Activated naive CD8-positive, alpha-beta T cell treated with anti-CD3 and anti-CD28 coated beads, Interleukin-2, amount 50 U/mL, for 24 hours (primary cell): ENCODE measurements at places on chromosomes 5 and 9.

DNA sequence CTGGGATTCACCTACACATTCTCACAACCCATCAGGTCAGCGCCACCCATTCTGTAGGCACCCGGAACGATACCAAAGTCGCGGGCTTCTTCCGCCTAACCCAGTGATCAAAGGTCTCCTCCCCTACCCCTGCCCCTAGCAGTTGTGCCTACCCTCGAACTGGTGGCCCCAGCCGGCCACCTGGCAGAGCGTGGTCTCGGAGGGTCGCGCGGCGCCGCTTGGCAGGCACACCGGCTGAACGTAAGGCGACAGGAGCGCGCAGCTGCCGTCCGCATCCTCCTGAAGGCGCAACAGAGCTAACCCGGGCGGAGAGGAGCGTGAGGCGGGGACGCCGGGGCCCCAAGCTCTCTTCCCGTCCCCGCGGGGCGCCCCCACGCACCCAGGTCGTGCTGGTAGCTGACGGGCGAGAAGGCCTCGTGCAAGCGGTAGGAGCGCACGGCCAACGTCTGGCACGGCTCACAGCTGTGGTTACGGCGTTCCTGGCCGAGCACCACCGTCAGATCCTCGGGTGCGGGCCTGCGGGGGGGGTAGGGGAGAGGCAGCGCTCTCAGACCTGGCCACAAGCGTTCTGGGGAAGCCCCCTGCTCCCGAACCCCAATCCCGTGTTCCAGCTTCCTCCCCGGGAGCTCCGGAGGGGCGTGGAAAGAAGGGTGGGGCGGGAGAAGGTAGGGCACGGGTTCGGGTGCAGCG is 2.8 kb upstream of the PFN3 start:
- peak; percentile 50 for DNase-seq

DNA sequence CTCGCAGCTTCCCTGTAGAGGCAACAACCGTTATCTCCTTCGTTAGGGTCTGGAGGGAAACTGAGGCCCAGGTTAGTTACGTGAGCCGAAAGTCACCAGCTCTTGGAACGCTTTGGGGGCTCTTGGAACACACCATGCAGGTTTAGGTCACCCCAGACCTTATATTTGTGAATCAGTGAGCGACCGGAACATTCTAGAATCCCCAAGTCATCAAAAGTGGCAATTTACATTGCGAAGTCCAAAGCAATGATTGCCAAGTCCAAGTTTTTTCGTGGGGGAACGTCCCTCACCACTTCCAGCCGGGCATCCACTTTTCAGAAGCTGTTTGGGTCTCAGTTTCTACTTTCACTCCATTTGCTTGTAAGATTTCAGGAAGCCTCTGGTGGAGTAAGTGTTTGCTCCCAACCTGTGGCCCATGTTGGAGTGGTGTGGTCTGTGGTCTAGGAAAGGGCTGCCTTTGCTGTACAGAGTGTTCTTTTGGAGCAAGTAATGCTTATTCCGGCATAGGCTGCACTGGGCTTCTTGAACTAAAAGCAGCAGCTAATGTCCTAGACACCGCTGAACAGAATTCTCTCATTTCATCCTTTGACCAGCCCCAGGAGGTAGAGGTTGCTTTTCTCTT is 32.8 kb upstream of the SPRY4 start:
- DNase-seq = no peak

GRCh38 chr9:137439158-137439714 is 1.9 kb downstream of the ENTPD8 start:
- no peak for DNase-seq

- no peak for DNase-seq
Measured at GRCh38 chr5:87053146-87053545, 214.5 kb upstream of the RASA1 start.

GRCh38 chr9:68560071-68560844 is 19.6 kb upstream of the TMEM252 start:
- peak; percentile 58 for DNase-seq

GRCh38 chr9:133618726-133619125 is 9.5 kb upstream of the FAM163B start:
- no peak for DNase-seq

DNA sequence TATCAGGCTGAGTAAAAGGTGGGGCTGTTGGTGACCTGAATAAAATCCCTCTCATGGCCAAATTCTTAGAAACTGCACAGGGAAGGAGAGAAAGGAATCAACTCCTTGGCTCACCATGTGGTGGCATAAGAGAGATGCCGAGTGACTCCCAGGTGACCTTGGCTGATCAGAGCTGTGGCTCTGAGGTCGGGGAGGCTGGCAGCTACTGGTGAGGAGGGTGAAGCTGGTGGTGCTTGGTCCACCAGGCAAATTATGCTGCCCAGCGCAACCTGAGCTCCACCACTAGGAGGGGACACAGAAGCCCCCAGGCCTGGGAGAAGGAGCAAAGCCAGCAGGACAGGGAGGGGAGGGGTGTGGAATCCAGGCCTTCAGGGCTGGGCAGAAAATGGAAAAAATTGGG is 111.2 kb upstream of the IL12B start:
- DNase-seq = no peak

GRCh38 chr9:112555101-112555643 is 68.5 kb downstream of the KIAA1958 start:
- no peak for DNase-seq

GRCh38 chr9:24041160-24041690 is 215.2 kb upstream of the ELAVL2 start:
- DNase-seq = no peak

DNA sequence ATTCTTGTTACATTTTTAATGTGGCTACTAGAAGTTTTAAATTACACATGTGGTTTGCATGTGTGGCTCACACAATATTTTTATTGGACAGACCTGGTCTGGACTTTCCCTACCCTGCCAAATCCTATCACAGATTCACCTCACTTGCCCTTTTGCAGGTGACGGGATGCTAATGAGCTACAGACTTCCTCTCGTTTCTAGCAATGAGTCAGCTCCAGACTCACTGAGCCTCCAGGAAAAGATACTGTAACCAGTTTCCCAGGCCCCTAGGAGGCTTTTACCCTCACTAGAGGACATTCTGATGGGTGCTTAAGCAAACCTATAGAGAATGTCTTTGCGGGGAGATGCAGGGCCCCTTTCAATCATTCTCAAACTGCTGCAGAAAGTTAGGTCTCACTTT is 135.4 kb downstream of the WDR41 start:
- DNase-seq = peak; percentile 18

DNA sequence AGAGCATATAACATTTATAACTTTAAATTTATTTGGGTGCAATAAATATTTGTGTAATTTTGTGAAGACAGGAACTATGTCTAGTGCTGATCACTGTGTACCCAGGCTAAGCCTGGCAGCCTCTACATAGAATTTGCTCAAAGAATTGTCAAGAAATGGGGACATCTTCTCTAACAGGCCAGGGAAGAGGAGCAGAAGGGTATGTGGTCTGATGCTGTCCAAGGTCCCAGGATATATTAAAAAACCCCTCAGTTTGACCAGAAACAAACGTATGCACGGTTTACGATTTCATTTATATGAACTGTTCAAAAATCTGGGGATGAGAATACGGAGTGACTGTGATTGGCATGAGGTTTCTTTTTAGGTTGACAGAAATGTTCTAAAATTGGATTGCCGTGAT is 55.9 kb downstream of the MAT2B start:
- DNase-seq = no peak

GRCh38 chr5:113195771-113196170 is 219.2 kb downstream of the DCP2 start:
- no peak for DNase-seq

- no peak for DNase-seq
Measured at GRCh38 chr9:73170185-73170957, 18.7 kb downstream of the ANXA1 start.

DNA sequence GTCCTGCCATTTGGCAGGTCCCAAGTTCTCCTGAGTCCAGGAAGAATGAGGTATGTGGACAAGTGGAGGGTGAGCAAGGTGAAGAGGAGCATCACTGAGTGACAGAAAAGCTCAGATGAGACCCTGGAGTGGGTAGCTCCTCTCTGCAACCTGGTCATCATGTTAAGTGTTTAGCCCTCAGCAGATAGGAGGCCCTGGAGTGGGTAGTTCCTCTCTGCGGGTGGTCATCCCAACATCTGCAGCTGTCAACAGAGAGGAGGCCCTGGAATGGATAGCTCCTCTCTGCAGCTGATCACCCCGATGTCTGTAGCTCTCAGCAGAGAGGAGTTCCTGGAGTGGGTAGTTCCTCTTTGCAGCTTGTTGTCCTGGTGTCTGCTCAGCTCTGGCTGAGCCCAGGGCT is 48.4 kb downstream of the NDUFAF2 start:
- DNase-seq = no peak

GRCh38 chr9:37255187-37255586 is 134.8 kb downstream of the ZCCHC7 start:
- no peak for DNase-seq

GRCh38 chr5:77015938-77016569 is 14.2 kb upstream of the AGGF1 start:
- no peak for DNase-seq

GRCh38 chr5:101969742-101970141 is 326.3 kb downstream of the SLCO4C1 start:
- DNase-seq = no peak

DNA sequence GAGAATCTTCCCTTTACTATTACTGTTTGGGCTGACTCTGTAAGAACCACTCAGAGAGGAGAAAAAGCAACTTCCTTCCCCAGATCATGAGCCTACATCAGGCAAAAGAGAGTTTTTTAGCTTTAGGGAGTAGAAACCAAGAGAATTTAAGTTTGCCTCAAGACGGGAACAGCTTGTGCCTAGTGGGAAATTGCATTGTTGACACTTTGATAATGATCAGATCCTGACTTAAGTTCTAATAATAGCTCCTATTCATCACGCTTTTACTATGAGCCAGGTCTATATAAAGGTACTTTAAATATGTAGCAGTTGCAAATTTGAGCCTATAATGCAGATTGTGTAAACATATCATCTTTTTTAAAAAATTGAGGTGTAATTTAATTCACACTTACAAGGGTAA is 298.2 kb downstream of the MAN2A1 start:
- DNase-seq = no peak

- no peak for DNase-seq
Measured at GRCh38 chr9:134631881-134632280, 9.7 kb upstream of the COL5A1 start.

DNA sequence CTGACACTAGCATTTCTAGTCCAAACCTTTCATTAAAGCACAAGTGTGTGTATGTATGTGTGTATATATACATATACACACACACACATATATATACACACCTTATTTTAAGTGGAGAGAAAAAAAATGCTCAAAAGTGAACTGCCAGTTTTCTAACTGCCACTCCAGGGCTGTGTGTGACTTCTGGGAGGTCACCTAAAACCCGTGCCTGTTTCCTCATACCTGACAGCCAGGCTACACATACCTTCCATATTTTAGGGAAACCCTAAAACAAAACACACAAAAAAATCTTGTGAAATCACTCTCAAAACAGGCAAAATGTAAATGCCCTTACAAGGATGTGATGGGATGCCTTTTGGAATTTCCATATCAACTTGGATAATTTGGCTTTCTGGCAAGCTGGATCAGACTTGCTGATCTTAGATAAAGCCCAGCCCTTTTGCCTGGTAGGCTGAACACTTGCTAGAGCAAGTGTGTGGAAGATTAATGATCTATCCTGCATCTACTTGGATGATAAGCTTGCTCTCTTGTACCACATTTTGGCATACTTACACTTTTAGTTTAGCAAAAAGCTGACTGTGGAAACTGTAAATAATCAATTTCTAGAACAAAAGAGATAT is 127.8 kb downstream of the GNAQ start:
- DNase-seq = no peak

- DNase-seq = peak; percentile 62
Measured at GRCh38 chr9:133351908-133352634, 4.1 kb downstream of the RPL7A start.

DNA sequence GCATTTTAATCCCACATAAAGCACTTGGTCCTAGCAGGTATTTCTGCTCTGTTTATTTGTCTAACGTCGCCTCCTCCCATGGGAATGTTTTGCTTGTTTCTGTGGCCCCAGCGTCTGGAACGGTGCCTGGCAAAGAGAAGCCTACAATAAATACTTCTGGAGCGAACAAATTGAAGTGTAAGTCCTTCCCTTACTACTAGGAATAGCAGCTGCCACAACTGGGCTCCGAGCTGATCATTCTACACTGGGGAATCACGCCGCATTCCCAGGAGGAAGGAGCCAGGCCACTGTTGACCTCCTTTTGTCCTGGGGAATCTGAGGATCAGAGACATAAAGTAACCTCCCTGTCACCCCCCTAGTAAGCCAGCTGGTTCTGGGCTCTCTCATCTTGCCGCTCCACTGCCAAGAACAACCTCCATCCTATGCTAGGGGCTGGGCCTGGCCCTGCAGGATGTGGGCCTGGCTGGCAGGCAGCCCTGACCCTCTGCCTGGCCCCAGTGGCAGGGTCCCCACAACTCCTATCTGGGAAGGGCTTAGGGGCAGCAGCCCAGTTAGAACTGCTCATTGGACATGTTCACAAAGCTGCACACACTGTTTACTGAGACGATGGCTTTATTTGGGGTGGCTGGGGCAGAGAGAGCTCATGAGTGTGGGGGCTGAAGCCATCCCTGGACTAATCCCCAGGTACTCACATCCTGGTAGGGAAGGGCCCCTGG is 82.8 kb downstream of the GTF3C4 start:
- DNase-seq = no peak

GRCh38 chr5:137392261-137392660 is 106.9 kb downstream of the SPOCK1 start:
- DNase-seq = no peak
